ENCODE measurements at places on chromosomes 7 and 10.

DNA sequence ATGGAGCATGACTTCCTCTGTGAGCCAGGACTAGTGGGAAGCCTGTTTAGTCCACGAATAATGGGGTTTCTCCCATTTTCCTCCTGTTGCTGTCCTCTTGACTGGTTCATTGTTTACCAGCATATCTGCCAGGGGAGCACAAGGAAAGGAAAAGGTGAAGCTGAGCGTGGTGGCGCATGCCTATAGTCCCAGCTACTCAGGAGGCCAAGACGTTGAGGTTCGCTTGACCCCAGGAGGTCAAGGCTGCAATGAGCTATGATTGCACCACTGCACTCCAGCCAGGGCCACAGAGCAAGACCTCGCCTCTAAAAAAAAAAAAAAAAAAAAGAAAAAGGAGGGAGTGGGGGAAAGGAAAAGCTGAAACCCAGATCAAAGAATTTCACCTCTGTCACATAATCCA, 5.8 kb upstream of the IL2RA start:
- peaks cover 11% of the 10 kb centered on the region for H3K27me3 ChIP-seq
- H3K36me3 ChIP-seq = no peaks in the 10 kb centered on the region
- no peak for DNase-seq
- no peaks in the 10 kb centered on the region for H3K4me1 ChIP-seq
- H3K4me3 ChIP-seq = no peak overlapping the region

- H3K4me3 ChIP-seq = peak overlapping the region; percentile 73
- DNase-seq = no peak
- no peaks in the 10 kb centered on the region for H3K36me3 ChIP-seq
- peak overlapping the region; percentile 20 for H3K27ac ChIP-seq
- peaks cover 56% of the 10 kb centered on the region for H3K4me1 ChIP-seq
These were observed 298.7 kb upstream of the NFE2L3 start for GRCh38 chr7:25853314-25853713.

DNA sequence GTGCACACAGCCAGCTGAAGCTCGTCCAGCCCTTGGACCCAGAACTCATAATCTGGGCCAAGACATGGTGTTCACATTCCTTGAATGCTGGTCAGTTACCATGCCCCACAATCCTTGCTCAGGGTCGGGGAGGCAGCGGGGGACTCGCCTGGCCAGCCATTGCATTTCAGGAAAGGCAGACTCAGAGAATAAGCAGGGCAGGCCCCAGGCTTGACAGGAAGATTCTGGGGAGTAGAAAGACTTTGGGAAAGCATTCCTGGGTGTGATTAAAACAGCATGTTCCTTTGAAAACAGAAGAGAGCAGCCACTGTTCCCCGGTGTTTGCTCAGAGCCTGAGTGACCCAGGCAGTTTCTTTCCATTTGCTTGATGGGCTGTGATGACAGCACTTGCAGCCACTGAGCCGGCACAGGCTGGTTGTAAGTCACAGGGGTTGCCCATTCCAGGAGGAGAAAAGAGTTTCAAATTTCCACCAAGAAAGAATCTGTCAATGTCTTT, 473.7 kb downstream of the TYW1 start:
- peaks cover 6% of the 10 kb centered on the region for H3K4me1 ChIP-seq
- H3K36me3 ChIP-seq = peaks cover 11% of the 10 kb centered on the region
- DNase-seq = peak; percentile 2
- H3K27ac ChIP-seq = peak overlapping the region; percentile 75

DNA sequence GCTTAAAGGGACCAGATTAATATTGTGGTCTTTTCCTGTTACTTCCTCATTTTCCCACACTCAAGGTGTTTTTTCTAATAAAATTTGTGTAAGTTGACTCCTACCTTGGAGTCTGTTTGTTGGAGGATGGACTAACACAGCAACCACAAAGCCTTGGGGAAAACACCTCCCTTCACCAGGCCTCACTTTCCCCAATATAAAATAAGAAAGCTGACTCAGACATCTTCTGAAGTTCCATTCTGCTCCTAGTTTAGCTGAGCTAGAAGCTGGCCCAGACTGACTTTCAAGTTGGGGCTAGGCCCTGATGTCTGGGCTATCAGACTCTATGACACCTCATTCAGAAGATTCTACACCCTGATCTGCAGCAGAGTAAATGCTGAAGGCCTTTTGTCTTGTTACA, 73.0 kb upstream of the ADRB1 start:
- H3K27ac ChIP-seq = no peak overlapping the region
- no peak for DNase-seq
- no peaks in the 10 kb centered on the region for H3K36me3 ChIP-seq
- H3K27me3 ChIP-seq = no peaks in the 10 kb centered on the region

DNA sequence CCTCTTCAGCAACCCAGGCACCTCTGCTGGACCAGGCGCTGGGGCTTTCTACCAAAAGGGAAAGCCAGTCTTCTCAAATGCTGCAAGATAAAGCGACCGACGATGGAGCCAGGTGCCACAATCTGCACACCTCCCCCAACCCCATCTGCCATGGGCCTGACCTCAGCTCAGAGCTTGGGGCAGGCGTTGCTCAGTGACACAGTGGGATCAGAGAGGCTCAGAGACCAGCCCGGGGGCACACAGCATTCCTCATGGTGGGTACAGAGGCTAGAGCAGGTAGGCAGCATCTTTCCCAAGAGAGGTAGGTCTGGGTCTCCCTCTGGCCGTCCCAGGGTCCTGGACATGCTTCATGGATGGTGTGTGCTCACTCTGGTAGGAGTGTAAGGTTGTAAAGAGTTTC, 56.3 kb downstream of the ZMIZ1 start:
- H3K27me3 ChIP-seq = no peaks in the 10 kb centered on the region
- no peaks in the 10 kb centered on the region for H3K36me3 ChIP-seq
- no peak overlapping the region for H3K27ac ChIP-seq

- no peak for DNase-seq
- H3K4me3 ChIP-seq = no peak overlapping the region
- no peaks in the 10 kb centered on the region for H3K27me3 ChIP-seq
- peaks cover 11% of the 10 kb centered on the region for H3K4me1 ChIP-seq
These were observed 20.3 kb upstream of the CD36 start for GRCh38 chr7:80618096-80618495.

DNA sequence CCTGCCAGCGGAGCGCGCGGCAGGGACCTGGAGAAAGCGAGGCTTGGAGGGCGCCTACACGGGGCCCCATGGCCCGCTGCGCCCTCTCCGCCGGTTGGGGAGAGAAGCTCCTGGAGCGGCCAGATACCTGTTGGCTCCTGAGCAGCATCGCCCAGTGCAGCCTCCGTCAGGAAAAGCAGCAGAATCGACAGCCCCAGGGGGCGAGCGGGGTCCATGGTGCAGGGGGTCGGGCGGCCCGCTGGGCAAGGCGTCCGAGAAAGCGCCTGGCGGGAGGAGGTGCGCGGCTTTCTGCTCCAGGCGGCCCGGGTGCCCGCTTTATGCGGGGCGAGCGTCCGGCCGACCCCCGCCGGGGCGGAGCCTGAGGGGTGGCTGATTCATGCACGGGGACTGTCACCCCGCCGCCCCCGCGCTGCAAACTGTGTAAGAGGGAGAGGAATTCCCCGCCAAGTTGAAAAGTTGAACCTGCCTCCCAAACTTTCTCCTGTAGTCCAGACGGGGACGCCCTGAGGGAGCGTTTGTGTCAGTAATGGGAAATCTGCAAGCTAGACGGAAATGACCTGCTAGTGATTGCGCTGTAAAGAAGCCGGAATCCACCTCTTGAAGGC, at the start of gene TFPI2:
Gene TFPI2, minus strand, starts transcription at position 290 of the 605 bp plus-strand sequence. Its CDS starts 75 bp downstream, at position 215.
- DNase-seq = peak; percentile 27
- peaks cover 48% of the 10 kb centered on the region for H3K27me3 ChIP-seq
- peak within 1 kb of the TSS; percentile 36 for H3K27ac ChIP-seq
- H3K4me1 ChIP-seq = peaks cover 11% of the 10 kb centered on the region
- H3K36me3 ChIP-seq = no peaks in the 10 kb centered on the region

DNA sequence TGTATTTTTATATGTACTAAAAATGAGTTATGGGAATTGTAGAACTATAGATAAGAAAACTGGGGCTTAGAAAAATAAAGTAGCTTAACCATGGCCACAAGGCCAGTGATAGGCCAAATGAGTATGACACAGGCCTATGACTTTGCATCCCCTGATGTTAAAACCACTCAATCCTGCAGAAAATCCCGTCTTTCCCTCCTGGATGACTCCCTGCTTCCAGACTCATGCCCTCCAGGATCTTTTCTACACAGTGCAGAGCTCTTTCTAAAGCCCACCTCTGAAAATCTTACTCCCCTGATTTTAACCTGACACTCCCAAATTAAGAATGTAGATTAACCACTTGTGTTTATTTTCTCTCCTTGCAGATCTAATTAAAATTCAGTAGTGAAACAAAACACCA, 489.2 kb upstream of the LRRN3 start:
- no peaks in the 10 kb centered on the region for H3K36me3 ChIP-seq
- no peak for DNase-seq
- no peak overlapping the region for H3K4me3 ChIP-seq

DNA sequence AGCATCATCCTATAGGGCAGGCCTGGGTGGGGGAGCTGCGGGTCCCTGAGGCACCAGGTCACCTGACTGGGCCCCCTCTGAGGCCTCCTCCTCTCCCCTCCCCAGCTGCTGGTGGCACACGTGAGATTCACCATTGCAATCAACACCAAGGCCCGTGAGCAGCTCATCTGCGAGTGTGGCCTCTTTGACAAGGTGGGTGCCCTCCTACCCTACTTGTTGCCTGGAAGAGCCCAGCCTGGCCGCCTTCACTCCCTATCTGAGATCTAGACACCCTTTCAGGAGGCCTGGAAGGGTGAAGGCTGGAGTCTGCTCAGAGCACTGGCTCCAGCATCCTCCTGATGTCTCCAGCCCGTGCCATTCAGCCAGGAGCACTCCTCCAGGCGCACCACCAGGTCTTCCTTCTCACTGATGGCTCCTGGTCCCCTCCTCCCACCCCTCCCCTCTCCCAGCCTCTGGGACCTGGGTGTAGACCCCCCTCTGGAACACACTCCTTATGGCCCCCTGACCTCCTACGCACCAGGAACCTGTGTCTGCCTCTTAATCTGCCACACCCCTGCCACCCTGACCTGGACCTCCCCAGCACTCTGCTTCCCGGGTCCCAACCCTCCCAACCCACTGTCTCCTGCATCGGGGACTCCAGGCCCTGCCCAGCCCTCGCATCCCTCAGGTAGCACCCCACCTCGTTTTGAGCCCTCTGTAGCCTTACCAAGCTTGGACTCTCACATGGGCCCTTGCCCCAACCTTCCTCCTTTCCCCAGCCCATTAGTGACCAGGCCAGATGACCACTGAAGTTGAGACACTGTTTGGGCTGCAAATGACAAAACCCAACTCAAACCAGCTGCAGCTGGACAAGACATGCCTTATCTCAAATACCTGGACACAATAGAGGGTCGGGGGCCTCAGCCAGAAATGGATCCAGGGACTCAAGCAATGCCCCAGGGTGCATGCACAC, 67.5 kb downstream of the ALOX5 start:
- H3K4me3 ChIP-seq = no peak overlapping the region
- H3K36me3 ChIP-seq = no peaks in the 10 kb centered on the region
- no peak for DNase-seq
- no peaks in the 10 kb centered on the region for H3K4me1 ChIP-seq

GRCh38 chr10:107409522-107409921, 245.0 kb upstream of the SORCS1 start:
- no peak overlapping the region for H3K4me3 ChIP-seq
- H3K27ac ChIP-seq = no peak overlapping the region
- H3K4me1 ChIP-seq = peaks cover 12% of the 10 kb centered on the region

GRCh38 chr10:115953281-115953680, 319.7 kb downstream of the GFRA1 start:
- H3K36me3 ChIP-seq = no peaks in the 10 kb centered on the region
- no peak overlapping the region for H3K4me3 ChIP-seq
- DNase-seq = no peak
- H3K27ac ChIP-seq = no peak overlapping the region
- H3K27me3 ChIP-seq = no peaks in the 10 kb centered on the region

GRCh38 chr7:45158471-45158870, 880 bp downstream of the RAMP3 start:
- no peak for DNase-seq
- peaks cover 62% of the 10 kb centered on the region for H3K27me3 ChIP-seq
- H3K4me1 ChIP-seq = peaks cover 18% of the 10 kb centered on the region
- H3K36me3 ChIP-seq = peaks cover 3% of the 10 kb centered on the region
- H3K27ac ChIP-seq = no peak overlapping the region

GRCh38 chr7:4734587-4735345, 40.7 kb upstream of the AP5Z1 start:
- H3K27me3 ChIP-seq = no peaks in the 10 kb centered on the region
- H3K4me1 ChIP-seq = peaks cover 32% of the 10 kb centered on the region
- H3K36me3 ChIP-seq = no peaks in the 10 kb centered on the region
- H3K4me3 ChIP-seq = no peak overlapping the region

- no peaks in the 10 kb centered on the region for H3K4me1 ChIP-seq
- H3K36me3 ChIP-seq = peaks cover 3% of the 10 kb centered on the region
- no peak overlapping the region for H3K27ac ChIP-seq
- no peaks in the 10 kb centered on the region for H3K27me3 ChIP-seq
These were observed 306.2 kb downstream of the CCSER2 start for GRCh38 chr10:84634636-84635035.

DNA sequence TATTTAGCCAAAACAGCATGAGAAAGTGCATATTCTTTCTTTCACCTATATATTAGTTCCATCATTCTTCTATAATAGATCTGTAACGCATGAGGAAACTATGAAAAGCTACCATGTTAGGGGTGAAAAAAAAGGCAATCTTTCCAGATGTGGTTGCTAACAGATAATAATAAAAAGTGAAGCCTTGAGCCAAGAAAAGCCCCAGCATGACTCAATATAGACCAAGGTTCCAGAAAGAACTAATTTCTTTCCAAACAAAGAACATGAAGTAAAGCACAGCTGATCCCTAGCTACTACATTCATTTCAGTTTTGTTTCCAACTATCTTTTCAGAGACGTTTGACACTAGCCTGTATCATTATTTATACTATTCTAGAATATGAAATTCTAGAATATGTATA, 16.4 kb downstream of the ARL4A start:
- no peak overlapping the region for H3K27ac ChIP-seq
- no peak overlapping the region for H3K4me3 ChIP-seq
- no peak for DNase-seq
- peaks cover 21% of the 10 kb centered on the region for H3K4me1 ChIP-seq
- peaks cover 13% of the 10 kb centered on the region for H3K36me3 ChIP-seq

- no peaks in the 10 kb centered on the region for H3K27me3 ChIP-seq
- H3K36me3 ChIP-seq = peaks cover 10% of the 10 kb centered on the region
- H3K4me1 ChIP-seq = peaks cover 12% of the 10 kb centered on the region
- no peak overlapping the region for H3K27ac ChIP-seq
- no peak for DNase-seq
These were observed 9.6 kb downstream of the DUSP5 start for GRCh38 chr10:110507346-110507745.

GRCh38 chr10:95688648-95689047, 5.1 kb downstream of the TCTN3 start:
- H3K36me3 ChIP-seq = peaks cover 12% of the 10 kb centered on the region
- DNase-seq = no peak
- peaks cover 25% of the 10 kb centered on the region for H3K4me1 ChIP-seq
- H3K4me3 ChIP-seq = no peak overlapping the region
- no peak overlapping the region for H3K27ac ChIP-seq
- no peaks in the 10 kb centered on the region for H3K27me3 ChIP-seq
